ENCODE measurements at places on chromosomes 7 and 10.

DNA sequence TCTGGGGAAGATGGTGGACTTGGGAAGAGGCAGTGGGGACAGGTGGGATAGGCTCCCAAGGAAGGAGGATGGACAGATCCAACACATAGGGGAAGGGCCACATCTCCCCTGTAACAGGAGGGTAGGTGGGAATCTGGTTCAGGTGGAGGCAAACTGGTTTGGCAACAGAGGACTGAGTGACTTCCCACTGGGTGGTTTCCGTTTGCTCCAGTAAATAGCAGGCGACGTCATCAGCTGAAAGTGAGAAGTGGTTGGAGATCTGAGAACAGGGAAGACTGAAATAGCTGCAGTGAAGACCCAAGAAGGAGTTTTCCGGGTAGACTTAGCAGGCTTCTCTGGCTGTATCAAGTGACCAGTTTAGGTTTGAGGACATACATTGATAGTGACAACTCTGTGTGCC, 504.4 kb downstream of the GALNT17 start:
- no peak for DNase-seq

DNA sequence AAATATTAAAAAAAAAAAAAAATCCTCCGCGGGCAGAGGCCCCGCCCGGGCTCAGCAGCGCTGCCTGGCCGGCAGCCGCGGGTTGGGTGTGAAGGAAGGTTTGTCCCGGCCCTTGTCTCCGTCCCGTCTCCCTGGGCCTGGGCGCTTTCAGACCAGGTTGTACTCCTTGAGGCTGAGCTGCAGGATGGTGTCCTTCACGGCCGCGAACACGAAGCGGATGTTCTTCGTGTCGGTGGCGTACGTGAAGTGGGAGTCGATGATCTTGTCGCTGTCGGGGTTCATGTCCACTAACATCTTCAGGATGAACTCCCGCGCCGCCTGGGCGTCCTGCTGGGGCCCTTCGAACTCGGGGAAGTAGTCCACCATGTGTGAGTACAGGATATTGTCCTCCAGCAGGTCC, 123.7 kb upstream of the KCTD7 start:
- no peak for DNase-seq

DNA sequence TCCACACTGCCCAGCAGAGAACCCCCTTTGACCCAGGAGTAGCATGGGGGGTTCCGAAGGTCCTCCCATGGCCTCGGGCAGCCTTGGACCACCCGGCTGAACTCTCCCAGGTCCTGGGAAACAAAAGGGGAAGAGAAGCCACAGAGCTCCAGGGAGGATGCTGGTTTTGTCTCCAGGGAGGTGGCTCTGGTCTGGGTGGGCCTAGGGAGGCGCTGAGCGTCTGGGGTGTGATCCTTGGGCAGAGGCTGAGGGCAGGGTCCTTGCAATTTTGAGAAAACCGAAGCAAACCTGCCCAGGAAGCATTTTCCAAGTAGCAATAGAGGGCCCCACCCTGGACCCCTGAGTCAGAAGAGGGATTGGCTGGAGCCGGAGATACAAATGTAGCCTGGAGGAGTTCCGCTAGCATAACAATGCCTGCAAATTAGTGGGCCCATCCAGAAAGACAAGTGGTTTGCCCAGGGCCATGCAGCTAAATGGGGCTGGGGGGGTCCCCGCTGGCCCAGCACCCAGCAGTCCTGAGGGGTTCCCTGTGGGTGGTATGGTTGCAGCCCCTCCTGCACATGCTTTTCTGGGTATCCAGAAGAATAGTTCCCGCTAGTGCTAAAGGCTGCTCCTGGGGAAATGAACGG, 2.0 kb downstream of the UTF1 start:
- no peak for DNase-seq

DNA sequence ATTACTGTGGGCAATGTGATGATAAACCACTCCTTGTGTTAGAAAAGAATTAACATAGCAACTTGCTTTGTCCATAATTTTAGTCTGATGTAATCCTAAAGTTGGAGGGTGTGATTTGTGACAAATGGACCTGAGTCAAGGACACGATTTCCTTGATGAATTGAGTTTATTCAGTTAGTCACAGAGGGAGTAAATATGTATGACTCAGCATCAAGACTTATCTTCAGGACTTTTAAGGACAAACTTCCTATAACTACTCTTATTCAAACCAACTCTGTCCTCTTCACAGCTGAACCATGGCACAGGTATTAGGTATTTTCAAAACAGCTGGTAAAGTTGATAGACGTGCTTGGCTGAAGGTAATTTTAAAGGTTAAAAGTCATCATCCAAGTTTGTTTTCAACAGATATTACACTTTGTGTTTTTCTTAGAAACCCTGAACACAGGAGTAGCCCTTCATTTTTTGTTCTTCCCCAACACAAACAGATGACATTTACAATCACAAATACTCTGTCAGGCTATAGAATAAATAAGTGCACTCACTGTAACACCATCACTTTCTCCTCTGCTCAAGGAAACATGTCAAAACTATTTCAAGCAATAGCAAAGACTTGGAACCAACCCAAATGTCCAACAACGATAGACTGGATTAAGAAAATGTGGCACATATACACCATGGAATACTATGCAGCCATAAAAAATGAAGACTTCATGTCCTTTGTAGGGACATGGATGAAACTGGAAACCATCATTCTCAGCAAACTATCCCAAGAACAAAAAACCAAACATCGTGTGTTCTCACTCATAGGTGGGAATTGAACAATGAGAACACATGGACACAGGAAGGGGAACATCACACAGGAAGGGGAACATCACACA, 54.5 kb downstream of the COA1 start:
- no peak for DNase-seq

GRCh38 chr10:77417806-77418640, 219.6 kb downstream of the KCNMA1 start:
- no peak for DNase-seq

GRCh38 chr7:104793066-104793465, 220.9 kb upstream of the KMT2E start:
- DNase-seq = no peak

GRCh38 chr10:30438021-30438850, 4.3 kb downstream of the MAP3K8 start:
- no peak for DNase-seq

- DNase-seq = no peak
Measured at GRCh38 chr10:72218726-72219125, 2.6 kb upstream of the ASCC1 start.

- DNase-seq = no peak
Measured at GRCh38 chr10:132254841-132255240, 52.9 kb downstream of the STK32C start.

- DNase-seq = no peak
Measured at GRCh38 chr10:130254662-130255061, 118.5 kb downstream of the GLRX3 start.

GRCh38 chr10:132873395-132873794, 69.0 kb downstream of the CFAP46 start:
- no peak for DNase-seq

GRCh38 chr10:115951242-115951641, 321.8 kb downstream of the GFRA1 start:
- no peak for DNase-seq

GRCh38 chr10:52571018-52571417, 201.6 kb downstream of the MBL2 start:
- no peak for DNase-seq

DNA sequence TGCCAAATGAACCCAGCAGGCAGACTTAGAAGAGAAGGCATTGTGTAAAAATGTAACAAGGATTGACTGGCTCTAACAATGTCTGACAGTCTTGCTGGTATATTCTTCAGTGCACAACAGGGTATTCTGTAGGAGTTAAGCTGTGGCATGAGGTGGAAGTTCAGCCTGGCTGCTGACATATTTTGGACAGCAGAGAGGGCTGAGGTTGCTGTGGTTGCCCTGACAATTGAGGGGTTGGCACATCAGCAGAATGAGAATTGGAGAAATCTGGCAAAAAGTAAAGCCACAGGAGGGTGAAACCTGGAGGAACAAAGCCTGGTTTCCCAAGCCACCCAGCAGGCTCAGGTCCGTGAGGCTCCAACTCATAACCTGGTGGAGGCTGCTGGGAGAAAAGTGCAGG, 220.2 kb downstream of the JAZF1 start:
- no peak for DNase-seq

GRCh38 chr10:113960617-113961181, 83.0 kb upstream of the ADRB1 start:
- DNase-seq = no peak

GRCh38 chr10:89853781-89854191, 152.4 kb downstream of the KIF20B start:
- no peak for DNase-seq
